ENCODE measurements at places on chromosomes 5 and 9.

DNA sequence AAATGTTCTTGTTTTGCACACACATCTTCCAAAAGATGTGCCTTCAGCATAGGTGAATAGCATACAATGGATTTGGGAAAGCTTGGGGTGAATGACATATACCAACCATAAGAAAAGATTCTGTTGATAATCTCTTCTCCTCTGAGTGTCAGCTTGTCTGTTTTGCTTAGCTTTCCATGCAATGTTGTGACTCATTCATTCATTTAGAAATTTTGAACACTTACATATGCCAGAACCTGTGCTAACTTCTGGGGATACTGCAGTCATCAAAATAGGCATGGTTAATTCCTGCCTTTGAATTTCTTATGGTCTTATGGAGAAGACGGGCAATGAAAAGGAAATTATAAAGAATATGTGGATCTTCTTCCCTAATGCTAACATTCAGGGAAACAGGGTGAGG lies 14.1 kb downstream of the ADRB2 start:
- no peak for DNase-seq

- DNase-seq: peak; percentile 83
These were observed 901 bp upstream of the SLC12A7 start for GRCh38 chr5:1112596-1113331.

GRCh38 chr9:17219261-17219660 lies 84.4 kb downstream of the CNTLN start:
- no peak for DNase-seq

DNA sequence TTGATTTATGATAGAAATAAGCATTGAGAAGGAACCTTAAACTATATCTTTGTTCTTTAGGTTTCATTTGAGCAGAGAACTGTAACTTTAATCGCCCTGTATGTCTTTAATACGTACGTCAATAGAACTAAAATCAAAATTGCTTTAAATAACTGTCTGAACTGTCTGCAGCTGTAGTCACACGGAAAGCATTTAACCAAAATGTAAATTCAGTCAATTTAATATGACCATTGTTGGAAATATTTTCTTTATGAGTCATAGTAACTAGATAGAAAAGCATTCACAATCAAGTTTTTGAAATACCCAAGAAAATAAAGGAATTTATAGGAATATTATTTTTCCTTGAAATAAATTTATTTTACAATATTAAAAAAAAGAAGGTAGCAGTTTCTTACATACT lies 157.1 kb upstream of the CDH6 start:
- no peak for DNase-seq

DNA sequence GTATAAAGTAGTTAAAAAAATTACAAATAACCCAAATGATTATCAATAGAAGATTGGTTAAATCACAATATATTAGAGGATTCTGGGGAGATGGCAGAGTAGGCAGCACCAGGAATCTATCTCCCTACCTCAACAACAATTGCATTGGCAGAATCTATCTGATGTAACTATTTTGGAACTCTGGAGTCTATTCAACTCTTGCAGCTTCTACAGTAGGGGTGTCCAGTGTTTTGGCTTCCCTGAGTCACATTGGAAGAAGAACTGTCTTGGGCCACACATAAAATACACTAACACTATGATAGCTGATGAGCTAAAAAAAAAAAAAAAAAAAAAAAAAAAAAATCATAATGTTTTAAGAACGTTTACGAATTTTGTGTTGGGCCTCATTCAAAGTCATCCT lies 29.2 kb upstream of the ECM2 start:
- DNase-seq: no peak

DNA sequence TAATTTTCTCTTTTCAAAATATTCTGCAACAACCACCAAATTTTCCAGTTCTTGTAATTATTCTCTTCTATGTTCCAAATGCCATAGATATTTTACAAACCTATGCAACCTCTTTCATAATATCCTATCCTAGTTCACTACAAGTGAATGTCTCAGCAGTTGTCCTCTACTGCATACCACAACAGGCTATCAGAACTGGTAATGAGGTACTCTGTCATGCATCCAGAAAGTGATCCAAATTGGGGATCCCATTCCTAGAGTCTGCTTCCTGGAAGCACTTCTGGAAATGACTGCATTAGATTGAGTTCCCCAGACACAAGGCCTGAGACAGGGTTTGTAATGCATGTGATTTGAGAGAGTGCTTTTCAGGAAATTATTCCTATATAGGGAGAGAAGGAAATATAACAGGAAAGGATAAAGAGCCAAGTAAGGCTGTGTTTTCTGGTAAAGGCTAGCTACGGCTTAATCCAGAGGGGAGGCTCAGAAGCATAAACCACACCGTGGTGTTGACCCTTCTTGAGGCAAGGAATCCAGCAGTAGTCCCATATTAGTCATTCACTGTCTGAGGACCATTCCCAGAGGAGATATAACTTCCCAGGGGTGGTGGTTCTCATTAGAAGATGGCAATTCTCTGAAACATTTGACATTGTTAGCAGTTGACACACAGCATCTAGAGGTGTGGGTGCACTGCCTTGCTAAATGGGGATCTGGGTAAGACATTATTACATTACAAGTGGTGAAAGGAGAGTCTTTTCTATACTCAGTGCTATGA lies 80.3 kb upstream of the FST start:
- DNase-seq: no peak

DNA sequence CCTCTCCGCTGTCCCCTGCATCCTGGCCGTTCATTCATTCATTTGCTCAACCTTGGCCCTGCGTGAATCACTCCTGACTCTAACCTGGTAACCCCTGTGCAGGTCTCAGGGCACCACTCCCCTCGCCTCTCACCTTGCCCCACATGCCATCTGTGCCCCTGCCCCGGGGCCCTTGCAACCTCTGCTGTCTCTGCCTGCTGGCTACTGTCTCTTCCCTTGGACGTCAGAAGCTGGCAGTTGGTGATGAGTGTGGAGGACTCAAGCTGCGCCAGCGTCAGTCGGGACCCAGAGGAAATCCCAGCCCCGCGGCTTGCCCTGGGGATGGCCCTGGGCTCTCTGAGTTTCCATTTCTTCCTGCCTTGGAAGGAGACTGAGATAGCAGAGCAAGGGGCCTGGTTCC lies 154.9 kb downstream of the OLFM1 start:
- DNase-seq: no peak
